ENCODE measurements at places on chromosomes 1 and 21. TPM values are rescaled to one million over a fixed set of nuclear protein-coding genes. Genes with fewer than 3 reads are reported as not detected.

- peaks cover 3% of the 10 kb centered on the region for H3K36me3 ChIP-seq
- DNase-seq = no peak
- no peaks in the 10 kb centered on the region for H3K4me1 ChIP-seq
- no peak overlapping the region for H3K27ac ChIP-seq
- H3K27me3 ChIP-seq = no peaks in the 10 kb centered on the region
Observed at GRCh38 chr1:160560045-160560705, 19.1 kb downstream of the CD84 start.

GRCh38 chr1:245585252-245585959 is 430.6 kb downstream of the KIF26B start:
- H3K4me3 ChIP-seq = no peak overlapping the region
- no peaks in the 10 kb centered on the region for H3K27me3 ChIP-seq
- no peaks in the 10 kb centered on the region for H3K36me3 ChIP-seq
- H3K27ac ChIP-seq = no peak overlapping the region
- H3K4me1 ChIP-seq = no peaks in the 10 kb centered on the region

GRCh38 chr1:108814343-108815125 is 42.4 kb downstream of the AKNAD1 start:
- no peaks in the 10 kb centered on the region for H3K36me3 ChIP-seq
- H3K4me1 ChIP-seq = peaks cover 21% of the 10 kb centered on the region
- no peak for DNase-seq

GRCh38 chr1:161013488-161014230 is 7.3 kb downstream of the F11R start:
- H3K36me3 ChIP-seq = no peaks in the 10 kb centered on the region
- H3K27ac ChIP-seq = peak overlapping the region; percentile 96
- H3K4me3 ChIP-seq = peak overlapping the region; percentile 41
- peak; percentile 93 for DNase-seq
- H3K4me1 ChIP-seq = peaks cover 58% of the 10 kb centered on the region
- no peaks in the 10 kb centered on the region for H3K27me3 ChIP-seq

ANKRD35 gene
- total RNA-seq = 3.6 TPM

PTPRF gene
- 154 TPM for total RNA-seq

DNA sequence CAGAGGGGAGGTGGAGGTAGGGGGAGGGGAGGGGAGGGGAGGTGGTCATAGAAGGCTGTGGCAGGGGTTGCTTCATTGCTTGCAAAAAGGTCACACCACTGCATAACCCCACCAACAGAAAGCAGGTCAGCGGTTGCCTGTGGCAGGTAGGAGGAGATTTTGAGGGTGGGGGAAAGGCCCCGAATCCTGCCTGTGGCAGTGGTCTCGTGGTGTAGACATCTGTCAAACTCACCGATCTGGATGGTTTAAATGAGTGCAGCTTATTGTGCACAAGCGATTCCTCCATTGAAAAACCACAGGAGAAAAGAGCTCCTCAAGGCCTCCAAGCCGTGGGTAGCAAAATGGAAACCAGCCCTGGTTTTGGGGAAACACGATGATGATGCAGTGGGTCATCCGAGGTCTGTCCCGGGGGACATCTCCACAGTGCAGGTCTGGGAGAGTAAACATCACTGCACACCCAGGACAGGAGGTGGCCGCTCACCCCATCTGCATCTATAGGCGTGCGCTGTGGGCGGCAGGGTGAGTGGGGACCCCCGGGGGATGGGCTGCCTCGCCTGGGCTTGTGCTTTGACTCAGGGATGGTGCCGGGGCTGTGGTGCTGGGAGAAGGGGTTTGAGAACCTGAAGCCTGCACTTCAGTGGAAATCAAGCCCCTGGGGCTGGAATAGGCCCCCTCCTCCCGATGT is 112.3 kb downstream of the CRYAA start:
- no peak overlapping the region for H3K27ac ChIP-seq
- H3K36me3 ChIP-seq = no peaks in the 10 kb centered on the region
- no peak overlapping the region for H3K4me3 ChIP-seq
- H3K4me1 ChIP-seq = 0 out of 2 replicates have a peak, but pooled peaks cover 8% of the 10 kb centered on the region
- H3K27me3 ChIP-seq = no peaks in the 10 kb centered on the region

VANGL1 gene
- 14.4 TPM for total RNA-seq

DNA sequence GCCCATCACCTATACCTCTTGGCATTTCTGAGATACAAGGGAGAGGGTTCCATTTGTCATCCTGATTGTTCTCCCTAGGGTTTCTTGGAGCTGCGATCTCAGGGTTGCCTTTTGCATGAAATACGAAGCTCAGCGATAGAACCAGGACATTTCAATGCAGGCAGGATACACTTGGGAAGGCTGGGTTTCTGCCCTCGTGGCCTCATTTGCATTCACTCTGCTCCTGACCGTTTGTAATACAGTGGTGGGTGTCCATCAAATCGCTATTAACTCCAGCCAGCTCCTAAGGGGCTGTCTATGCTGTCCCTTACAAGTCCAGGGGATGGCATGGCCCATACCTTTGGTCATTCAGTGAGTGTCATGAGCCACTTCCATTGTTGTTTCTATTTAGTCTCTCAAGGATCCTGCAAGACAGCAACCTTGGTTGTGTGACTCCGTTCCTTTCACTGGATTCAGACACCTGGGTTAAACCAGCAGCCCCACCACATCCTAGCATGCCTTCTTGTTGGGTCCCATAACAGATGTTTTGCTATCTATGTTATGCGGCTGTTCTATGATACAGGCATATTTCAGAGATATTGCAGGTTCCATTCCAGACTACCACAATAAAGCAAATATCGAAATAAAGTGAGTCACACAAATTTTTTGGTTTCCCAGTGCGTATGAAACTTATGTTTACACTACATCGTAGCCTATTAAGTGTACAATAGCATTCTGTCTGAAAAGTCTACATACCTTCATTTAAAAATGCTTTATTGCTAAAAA is 18.3 kb downstream of the KAZN start:
- DNase-seq = no peak
- no peaks in the 10 kb centered on the region for H3K36me3 ChIP-seq
- no peaks in the 10 kb centered on the region for H3K4me1 ChIP-seq
- H3K4me3 ChIP-seq = no peak overlapping the region
- no peaks in the 10 kb centered on the region for H3K27me3 ChIP-seq

DNA sequence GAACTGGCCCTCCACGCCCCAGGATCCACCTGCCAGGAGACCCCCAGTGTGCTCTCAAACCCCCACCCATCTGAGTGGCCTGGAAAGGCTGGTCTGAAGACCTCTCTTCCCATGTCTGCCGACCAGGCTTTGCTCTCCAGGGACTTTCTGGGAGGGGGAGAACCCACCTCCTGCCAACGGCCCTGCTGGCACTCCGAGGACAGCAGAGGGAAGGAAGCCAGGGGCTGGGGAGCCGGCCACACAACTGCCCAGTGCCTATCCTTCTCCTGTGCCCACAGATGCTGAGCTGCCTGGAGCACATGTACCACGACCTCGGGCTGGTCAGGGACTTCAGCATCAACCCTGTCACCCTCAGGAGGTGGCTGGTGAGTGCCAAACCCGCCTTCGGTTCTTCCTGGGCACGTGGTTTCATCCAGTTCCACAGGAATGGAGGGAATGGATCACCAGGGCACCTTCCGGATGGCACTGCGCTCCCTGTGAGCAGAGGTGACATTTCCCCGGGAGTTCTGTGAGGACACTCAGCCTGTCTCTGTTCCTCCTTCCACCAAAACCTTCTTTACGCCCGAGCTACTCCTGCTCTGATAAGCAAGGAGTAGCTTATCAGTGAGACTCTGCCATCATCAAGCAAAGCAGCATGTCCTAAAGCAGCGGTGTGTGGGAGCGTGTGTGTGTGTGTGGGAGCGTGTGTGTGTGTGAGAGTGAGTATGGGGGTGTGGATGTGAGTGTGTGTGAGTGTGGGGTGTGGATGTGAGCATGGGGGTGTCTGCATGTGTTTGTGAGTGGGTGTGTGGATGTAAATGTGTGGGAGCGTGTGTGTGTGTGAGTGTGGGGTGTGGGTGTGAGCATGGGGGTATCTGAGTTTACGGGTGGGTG is 105.5 kb downstream of the PDE9A start:
- H3K4me1 ChIP-seq = no peaks in the 10 kb centered on the region
- no peaks in the 10 kb centered on the region for H3K27me3 ChIP-seq
- H3K27ac ChIP-seq = no peak overlapping the region
- H3K4me3 ChIP-seq = no peak overlapping the region
- DNase-seq = no peak

DNA sequence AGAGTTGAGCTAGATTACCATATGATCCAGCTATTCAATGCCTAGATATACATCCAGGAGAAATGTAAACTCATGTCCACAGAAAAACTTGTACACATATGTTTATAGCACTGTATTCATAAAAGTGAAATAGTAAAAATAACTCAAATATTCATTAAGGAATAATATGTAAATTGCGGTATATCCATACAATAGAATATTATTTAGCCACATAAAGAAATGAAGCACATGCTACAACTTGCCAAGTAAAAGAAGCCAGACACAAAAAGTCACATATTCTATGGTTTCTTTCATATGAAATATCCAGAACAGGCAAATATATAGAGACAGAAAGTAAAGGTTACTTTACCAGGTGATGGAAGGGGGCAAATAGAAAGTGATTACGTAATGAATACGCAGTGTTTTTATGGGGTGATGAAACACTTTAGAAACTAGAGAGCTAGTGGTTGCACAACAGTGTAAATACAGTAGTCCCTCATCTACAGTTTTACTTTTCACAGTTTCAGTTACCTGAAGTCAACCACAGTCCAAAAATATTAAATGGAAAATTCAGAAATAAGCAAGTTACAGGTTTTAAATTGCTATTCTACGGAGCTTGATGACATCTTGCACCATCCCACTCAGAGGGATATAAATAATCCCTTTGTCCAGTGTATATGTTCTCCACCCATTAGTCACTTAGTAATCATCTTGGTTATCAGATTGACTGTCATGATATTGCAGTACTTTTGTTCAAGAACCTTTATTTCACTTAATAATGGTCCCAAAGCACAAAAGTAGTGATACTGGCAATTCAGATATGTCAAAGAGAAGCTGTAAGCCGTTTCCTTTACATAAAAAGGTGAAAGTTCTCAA is 62.3 kb downstream of the ZNF644 start:
- H3K27ac ChIP-seq = no peak overlapping the region
- no peaks in the 10 kb centered on the region for H3K27me3 ChIP-seq
- DNase-seq = no peak
